ENCODE measurements at places on chromosomes 6 and 20.
A peak's percentile ranks its signal among the peaks of the same experiment; 100 is the strongest.

GRCh38 chr6:57315851-57316250 is 1.6 kb upstream of the PRIM2 start:
- DNase-seq: no peak

- DNase-seq: no peak
Measured at GRCh38 chr20:5890773-5891441, 59.4 kb downstream of the TRMT6 start.

DNA sequence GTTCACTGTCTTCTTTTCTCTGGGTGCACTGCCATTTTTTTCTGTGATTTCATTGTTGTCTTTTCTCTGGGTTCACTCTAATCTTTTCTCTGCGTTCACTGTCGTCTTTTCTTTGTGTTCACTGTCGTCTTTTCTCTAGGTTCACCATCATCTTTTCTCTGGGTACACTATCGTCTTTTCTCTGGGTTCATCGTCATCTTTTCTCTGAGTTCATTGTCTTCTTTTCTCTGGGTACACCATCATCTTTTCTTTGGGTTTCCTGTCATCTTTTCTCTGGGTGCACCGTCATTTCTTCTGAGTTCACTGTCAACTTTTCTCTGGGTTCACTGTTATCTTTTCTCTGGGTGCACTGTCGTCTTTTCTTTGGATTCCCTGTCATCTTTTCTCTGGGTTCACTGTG is 137.6 kb upstream of the MAP3K4 start:
- DNase-seq: no peak

- no peak for DNase-seq
Measured at GRCh38 chr6:169938262-169938701, 186.9 kb downstream of the ERMARD start.

DNA sequence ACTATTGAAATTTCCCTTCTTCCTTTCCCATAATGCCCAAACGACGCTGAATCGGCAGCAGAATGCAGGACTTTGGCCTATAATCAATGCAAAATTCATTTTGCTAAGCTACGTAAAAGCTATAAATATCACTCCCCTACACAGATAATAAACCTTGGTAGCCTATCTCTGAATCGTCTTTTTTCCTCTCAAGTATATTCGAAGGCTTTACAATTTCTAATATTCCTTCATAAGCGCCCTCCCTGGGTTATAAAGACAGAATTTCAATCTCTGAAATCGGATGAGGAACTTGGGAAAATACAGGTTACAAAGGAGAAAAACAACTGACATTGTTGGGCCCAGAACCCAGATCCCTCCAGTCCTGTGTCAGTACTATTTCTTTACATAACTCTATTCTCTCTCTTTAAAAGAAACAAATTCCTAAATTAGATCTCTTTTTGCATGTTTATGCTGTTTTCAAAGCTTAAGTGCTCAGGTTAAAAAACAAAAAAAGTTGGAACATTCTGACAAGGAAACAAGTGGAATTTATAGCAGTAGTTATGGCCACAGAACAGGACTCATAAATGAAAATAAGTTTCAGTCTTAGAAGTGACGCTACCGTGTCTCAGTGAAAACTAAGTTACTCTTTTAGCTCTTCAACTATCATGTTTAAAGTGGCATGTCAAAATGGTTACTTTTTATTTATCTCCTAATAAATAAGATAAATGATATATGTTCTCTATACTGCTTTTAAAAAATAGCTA is 84.5 kb downstream of the SESN1 start:
- DNase-seq: no peak

DNA sequence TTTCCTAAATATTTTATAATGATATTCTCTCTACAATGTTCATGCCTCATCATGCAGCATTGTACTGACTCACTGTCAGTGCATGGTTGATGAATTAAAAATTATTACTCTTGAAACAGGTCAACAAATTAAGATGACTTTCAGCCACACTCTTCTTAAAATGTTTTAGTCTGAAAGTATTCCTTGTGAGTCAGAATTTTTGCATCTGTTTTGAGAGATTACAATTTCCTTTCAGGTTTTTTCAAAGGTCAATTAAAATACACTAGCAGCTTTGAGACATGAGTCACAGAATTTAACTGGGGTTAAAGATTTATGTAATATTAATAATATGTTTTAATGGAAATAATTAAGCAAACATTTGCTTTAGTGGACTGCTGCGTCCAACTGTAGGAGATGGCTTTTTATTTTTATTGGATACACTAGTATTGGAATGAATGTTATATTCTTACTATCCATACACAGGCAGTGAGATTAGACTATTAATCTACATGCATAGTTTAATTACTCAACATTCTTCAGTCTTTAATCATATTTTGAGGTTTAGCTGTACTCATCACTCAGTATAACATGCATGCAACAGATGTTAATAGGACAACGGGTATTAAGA is 9.7 kb downstream of the COL12A1 start:
- no peak for DNase-seq

DNA sequence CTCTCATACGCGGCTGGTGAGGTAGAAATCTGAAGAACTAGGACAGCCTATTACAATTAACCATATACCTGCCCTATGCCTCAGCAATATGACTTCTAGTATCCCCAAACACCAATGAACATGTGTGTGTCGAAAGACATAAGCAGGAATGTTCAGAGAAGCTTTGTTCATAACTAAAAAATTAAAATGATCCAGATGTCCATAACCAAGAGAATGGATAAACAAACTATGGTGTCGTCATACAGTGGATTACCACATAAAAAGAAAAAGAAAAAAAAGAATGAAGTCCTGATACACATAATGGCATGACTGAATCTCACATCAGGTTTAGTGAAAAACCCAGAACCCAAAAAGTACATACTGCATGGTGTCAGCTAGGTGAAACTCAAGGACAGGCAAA is 73.9 kb downstream of the MDN1 start:
- DNase-seq: no peak

DNA sequence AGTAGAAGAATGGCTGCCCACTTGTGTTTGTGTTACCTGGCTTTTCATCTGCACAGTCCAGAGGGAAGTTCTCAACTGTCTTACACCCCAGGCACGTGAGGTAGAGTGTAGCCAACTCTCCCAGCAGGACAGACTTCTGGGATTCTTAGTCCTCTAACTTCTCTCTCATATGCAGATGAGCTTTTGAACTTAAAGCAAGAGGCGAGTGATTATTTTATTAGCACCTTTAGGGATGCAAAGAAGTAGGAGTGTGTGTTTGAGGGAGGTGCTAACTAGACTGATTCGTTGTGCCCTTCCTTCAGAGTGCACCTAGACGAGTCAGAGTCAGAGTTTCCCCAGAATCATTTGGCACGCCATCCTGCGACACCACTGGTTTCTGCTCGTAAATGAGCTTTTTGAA is 10.8 kb downstream of the CDYL start:
- DNase-seq: no peak

DNA sequence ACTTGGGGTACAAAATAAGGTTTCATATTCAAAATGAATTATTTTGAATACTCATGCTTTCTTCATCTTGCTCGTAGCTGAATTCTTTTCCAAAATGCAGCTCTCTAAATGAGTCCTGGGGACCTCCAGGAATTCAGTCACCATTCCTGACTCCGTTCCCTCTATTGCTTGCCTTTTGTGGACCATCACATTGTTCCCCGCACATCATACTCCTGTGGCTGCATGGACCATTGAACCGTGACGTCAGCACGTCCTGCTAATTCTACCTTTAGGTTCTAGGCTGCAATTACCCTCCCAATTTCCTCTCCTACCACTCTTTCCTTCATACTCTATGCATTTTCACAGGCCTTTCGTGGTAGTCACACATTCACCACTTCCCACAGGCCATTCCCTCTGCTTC is 173.1 kb upstream of the ID4 start:
- no peak for DNase-seq

- DNase-seq: no peak
Measured at GRCh38 chr20:15081261-15081660, 743.8 kb upstream of the FLRT3 start.

DNA sequence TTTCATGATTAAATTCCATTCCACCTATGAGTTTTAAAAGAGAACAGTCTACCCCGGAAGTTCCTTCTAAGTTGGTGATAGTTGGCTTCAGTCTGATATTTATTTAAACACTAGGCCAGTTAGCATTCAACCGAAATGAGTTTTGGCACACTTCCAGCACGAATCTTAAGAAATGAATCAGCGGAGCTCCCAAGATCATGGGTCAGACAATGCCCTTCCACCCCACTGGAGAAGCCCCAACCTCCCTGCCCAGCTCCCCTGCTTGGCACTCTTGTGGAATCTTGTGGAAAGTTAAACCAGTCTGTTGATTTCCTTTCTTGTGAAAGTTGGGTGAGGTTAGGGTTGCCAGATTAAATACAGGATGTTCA is 64.3 kb downstream of the MKKS start:
- no peak for DNase-seq

GRCh38 chr20:59525500-59526241 is 78.7 kb upstream of the PHACTR3 start:
- peak; percentile 18 for DNase-seq

GRCh38 chr20:750801-751200 is 17.5 kb downstream of the SLC52A3 start:
- DNase-seq: no peak

DNA sequence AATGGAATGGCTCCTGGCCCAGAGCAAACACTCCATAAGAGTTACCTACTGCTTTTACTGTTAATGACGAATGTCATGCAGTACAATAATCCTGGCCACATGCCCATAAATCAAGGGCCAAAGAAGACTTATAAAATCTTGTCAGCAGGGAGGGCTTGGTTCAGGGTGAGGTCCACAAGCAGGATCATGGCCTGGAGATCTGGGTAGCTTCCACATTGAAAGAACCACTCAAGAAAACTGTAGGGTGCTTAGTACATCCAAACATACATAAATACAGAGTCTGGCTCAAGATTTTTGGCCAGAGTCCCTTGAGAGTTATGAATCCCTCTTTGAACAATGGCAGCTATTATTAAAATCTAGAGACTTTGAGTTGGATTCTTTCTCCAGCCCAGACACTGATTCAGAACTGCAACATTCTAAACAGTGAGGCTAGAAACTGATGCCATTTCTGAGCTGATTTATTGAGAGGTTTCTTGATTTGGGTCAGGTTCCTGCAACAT is 188.7 kb downstream of the CDC5L start:
- no peak for DNase-seq

DNA sequence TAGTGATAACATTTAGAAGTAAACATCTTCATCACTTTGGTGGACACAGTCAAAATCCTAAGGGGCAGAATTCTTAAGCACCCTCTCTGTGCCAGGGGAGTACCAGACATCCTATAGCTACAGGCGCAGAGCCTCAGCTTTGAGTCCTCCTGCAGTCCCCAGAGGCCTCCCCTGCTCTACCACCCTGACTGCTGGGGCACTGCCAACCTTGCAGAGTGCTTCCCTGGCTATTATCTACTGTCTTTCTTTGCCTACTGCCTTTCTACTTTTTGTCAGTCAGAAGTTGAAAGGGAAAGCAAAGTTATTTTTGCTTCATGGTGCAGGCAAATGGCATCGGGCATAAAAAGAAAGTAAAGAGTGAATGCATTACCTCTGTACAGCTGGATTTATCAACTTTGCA is 80.1 kb downstream of the AIG1 start:
- DNase-seq: no peak

GRCh38 chr20:12331236-12331635 is 413.5 kb downstream of the BTBD3 start:
- DNase-seq: no peak

DNA sequence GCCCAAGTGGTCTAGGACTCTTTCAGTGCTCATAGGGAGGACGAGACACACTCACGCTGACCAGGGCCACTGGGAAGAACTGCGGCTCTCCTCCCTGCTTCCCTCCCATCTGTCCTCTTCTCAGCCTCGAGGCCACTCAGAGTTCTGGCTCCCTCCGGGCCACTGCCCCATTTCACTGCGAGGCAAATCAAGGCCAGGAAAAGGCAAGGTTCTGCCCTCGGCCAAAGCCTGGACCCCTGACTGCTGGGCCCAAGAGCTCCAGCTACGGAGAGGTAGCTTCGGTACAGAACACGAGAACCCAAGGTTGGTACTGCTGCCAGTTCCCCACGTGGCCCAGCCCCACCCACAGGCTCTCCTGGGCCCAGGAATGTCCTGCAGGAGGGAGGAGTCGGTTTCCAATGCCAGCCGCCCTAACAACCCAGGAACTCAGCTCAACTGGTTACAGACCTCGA is 14.7 kb downstream of the PI16 start:
- no peak for DNase-seq

GRCh38 chr20:408843-409696 is 971 bp downstream of the RBCK1 start:
- peak; percentile 2 for DNase-seq

DNA sequence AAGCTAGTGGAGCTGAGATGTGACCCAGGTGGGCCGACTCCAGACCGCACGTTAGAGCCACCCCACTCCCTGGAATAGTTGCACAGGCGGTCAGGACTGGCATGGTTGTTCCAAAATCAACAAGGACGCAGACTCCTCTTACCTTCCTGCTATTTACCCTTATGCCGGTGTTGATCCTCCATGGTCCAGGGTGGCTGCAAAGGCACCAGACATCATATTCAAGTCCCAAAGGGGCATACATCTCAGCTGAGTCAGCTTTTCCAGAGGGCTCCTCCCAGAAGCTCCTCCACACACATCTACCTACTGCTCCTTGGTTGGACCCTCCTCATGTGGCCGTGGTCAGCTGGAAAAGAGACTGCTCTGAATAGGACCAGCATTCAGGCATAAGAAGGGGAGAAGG is 112.2 kb downstream of the SYCP2 start:
- DNase-seq: no peak

- DNase-seq: no peak
Measured at GRCh38 chr6:140446241-140446640, 1071.8 kb upstream of the CITED2 start.

GRCh38 chr6:129183681-129184301 is 300.9 kb downstream of the LAMA2 start:
- DNase-seq: no peak

GRCh38 chr20:53654932-53655624 is 61.4 kb upstream of the ZNF217 start:
- DNase-seq: no peak

- DNase-seq: no peak
Measured at GRCh38 chr6:144471986-144472385, 186.9 kb downstream of the UTRN start.

- no peak for DNase-seq
Measured at GRCh38 chr6:119609865-119610264, 260.3 kb upstream of the MAN1A1 start.

- no peak for DNase-seq
Measured at GRCh38 chr6:55675941-55676340, 96.9 kb upstream of the HMGCLL1 start.
